ENCODE measurements at places on chromosomes 7 and 10. TPM values are rescaled to one million over a fixed set of nuclear protein-coding genes. Genes with fewer than 3 reads are reported as not detected.

DNA sequence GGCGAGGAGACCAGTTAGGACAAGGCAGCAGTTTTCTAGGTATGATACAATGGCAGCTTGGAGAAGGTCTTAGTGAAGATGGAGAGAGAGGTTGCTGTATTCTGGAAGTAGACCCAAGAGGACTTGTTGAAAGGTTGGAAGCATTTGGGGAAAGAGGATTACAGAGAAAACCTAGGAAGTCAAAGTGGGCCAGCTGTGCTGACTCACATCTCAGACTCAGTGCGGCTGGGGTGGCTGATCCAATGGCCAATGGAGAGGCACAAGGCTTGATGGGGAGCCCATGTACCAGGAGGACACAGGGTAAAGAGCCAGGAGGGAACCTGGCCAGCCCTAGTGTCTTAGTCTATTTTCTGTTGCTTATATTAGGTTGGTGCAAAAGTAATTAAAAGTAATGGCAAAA, 194.5 kb upstream of the GALNT17 start:
- DNase-seq, result no peak

DNA sequence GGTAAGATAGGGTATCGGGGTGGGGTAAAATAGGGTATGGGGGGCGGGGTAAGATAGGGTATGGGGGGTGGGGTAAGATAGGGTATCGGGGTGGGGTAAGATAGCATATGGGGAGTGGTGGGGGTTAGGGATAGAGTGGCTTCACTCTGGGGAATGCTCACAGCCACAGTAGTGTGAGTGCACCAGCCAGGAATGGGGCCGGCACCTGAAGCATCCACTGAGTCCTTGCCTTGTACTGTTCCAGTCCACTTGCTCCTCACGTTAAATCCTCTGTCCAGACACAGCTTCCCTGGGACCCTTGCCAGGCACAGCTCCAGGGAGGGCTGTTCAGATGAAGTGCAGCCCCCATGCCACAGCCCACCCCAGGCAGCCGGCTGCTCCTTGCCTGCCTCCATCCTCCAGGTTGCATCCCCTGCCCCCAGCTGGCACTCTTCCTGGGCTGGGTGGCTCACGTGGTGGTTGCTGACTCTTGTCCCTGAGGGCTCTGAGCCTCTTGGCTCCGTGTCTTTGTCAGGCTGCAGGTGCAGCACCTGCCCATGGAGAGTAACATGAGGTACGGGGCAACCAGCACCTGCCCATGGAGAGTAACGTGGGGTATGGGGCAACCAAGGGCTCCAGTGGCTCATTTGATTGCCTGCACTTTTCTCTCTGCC, 268.4 kb downstream of the TCERG1L start:
- no peak for DNase-seq

- DNase-seq, result no peak
Measured at GRCh38 chr7:133573554-133574265, 320.8 kb downstream of the EXOC4 start.

- no peak for DNase-seq
Measured at GRCh38 chr10:11088709-11089108, 71.0 kb downstream of the CELF2 start.

DNA sequence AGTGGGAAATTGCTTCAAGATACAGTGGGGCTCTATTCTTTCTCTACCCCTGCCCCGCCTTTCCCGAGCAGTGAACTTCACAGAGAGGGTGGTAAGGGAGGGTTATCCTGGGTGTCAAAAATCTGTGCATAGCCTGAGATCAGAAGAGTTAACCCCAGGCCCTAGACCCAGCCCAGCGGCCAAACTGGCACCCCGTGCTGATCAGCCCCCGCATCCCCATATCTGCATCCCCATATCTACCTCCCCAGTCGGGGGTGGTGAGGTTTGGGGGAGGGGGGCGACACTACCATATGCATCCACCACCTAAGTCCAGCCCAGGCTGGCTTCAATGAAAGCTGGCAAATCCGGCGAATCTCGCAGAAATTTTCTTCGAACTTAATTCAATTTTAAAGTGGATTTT, 7.0 kb upstream of the DLX6 start:
- DNase-seq, result no peak

GRCh38 chr10:124963866-124964720, 22.2 kb downstream of the ZRANB1 start:
- no peak for DNase-seq

DRGX gene
- total RNA-seq, result not detected

FAM25G gene
- total RNA-seq, result not detected

FBH1 gene
- 61.4 TPM for total RNA-seq
